ENCODE measurements at places on chromosomes 16 and 17.

GRCh38 chr16:84487358-84487757 lies 17.1 kb downstream of the MEAK7 start:
- no peak for DNase-seq

DNA sequence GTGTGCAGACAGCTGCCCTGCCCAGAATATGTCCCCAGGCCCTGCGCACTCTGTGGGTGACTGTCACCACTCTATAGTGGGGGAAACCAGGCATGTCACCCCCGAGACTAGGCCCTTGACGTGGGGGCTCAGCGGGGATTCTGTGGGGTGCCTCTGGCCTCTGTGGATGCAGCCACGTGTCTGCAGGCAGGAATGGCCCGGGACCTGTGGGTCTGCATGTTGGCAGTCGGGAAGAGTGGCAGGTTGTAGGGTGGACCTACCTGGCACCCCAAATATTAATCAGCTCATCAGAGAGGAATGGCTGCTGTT lies 954 bp downstream of the IL32 start:
- DNase-seq: no peak

DNA sequence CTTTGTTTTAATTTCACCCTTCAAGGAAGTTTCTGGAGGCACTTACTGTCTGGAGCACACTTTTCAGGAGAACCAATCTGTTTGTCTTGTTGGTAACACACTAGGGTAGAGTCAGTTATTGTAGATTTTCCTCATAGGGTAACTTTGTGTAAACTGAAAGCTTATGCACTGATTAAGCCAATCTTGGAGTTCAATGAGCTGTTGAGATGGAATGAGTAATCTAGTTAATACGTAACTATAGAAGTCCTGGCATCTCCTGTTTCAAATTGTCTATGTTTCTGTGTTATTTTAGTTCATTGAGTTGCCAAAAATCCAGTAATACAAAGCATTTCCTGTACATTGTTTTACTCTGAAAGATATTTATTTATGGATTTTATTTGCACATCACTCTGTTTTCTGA lies 111.6 kb upstream of the HAS3 start:
- no peak for DNase-seq

DNA sequence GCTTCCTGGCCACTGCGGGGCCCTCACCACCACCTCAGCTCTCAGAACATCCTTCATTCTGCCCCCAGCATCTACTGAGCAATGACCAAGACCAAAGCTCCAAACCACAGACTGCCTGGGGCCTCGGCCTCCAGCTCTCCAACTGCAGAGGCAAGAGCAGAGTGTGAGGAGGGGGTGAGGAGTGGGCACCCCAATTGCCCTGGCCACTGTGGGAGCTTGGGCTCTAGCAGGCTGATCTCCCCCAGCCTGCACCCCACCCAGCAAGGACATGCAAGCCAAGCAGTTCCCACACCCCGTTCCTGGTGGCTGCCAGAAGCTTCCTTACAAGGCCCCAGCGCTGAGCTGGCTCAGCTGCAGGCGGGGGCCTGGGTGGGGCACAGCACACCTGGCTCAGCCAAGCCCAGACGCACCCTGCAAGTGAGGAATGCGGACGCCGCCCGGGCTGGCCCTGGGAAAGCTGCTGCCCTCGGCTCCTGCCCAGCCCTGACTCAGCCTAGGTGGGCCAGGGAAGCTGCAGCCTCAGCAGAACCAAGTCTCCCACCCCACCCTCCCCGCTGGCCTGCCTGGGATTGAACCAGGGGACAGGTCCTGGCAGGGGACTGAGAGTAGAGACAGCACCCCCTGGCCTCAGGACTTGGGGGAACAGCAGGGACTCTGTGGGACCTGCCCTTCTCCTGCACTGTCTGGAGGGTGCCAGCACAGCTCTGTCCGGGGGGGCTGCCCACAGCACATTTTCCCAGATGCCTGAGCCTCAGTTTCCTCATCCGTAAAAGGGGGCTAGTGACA lies 29.7 kb upstream of the KRT17 start:
- no peak for DNase-seq

DNA sequence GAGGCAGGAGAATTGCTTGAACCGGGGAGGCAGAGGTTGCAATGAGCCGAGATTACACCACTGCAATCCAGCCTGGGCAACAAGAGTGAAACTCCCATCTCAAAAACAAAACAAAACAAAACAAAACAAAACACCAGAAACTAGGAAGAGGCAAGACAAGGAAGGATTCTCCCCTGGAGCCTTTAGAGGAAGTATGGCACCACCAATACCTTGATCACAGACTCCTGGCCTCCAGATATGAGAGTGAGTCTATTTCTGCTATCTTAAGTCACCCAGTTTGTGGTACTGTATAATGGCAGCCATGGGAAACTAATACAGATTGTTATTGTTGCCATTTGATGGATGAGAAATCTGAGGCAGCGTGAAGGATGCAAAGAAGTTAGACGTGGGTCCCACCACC lies 14.6 kb upstream of the CPPED1 start:
- DNase-seq: no peak

- no peak for DNase-seq
Measured at GRCh38 chr16:23229714-23230113, 47.2 kb downstream of the SCNN1G start.

- DNase-seq: peak; percentile 26
Measured at GRCh38 chr16:3171855-3172593, 16.0 kb upstream of the OR1F1 start.

DNA sequence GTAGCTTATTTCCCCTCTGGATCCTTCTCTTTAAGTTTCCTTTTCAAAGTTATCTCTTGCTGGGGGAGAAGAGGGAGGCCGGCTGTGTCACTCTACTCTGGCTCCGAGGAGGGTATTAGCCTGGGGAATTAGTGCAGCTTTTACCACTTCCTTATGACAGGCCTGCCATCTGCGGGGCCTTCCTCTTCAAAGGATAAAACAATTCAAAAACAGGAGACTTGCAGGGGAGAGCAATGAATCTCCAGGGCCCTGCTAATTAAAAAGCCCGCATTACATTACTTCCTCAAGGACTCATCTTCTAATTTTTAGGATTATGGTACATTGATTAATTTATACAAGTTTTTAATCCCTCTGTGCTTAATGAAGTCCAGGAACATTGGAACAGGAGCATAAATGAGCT lies 190.9 kb upstream of the CDH5 start:
- DNase-seq: no peak

DNA sequence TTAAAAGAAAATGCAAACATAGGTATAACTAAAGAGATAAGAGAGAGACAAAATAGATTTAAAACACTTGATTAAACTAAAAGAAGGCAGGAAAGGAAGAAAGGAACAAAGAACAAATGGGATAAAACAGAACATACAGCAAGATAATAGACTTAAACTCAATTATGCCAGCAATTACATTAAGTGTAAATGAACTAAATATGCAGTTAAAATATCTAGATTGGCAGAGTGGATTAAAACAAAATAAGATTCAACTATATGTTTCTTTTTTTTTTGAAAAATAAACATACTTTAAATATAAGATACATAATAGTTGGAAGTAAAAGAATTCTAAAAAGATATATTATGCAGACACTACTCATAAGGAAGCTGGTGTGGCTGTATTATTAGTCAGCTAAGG lies 9.7 kb upstream of the CFAP20 start:
- no peak for DNase-seq

DNA sequence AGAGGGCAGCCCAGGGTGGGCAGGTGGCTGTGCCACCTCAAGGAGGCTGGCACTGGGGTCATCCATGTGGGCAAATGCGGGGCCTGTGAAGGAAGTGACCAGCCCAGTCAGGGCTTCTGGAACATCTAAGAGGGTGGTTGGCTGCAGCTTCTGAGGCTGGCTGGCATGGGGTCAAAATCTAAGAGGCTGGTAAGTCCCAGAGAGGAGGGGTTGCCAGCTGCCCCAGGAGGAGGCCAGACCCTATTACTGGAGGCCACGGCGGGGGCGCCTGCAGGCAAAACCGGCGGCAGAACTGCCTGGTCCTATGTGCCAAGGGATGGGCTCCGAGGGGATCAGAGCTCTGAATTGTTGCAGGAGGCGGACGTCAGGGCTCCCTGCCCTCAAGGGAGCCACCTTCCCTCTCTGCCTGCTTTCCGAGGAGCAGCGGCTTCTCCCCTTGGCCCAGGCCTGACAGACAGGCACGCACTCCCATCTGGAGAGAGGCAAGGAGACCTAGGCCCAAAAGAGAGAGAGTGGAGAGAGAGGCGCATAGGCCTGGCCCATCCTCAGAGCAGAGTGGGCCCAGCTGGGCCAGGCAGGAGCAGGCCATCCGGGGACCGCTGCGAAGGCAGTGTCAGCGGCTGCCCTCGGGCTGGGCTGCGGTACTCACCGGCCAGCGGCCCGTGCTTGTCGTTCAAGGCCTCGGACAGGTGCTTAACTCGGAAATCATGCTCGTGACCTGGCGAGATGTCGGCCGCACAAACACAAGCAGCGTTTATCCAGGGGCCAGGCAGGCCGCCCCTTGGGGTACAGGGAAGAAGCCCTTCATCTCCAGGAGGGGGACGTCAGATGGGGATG lies 10.9 kb downstream of the ZACN start:
- no peak for DNase-seq

DNA sequence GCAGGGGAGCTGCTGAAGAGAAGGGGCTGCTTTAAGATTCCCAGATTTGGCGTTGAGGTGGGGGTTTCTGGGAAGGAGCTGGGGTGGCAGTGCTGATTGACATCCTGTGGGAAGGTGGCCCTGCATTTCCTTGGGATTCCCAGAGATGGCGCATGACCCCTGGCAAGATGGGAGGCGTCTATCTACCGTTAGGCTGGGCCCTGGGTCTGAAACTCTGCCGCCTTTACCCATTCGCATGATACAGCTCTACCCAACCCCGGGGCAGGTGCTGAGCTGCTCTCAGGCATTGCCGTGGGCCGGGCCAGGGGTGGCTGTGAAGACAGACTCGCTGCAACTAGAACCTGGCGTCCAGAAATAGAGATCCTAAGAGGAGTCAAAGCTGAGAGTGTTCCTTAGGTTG lies 9.9 kb upstream of the MVD start:
- no peak for DNase-seq

DNA sequence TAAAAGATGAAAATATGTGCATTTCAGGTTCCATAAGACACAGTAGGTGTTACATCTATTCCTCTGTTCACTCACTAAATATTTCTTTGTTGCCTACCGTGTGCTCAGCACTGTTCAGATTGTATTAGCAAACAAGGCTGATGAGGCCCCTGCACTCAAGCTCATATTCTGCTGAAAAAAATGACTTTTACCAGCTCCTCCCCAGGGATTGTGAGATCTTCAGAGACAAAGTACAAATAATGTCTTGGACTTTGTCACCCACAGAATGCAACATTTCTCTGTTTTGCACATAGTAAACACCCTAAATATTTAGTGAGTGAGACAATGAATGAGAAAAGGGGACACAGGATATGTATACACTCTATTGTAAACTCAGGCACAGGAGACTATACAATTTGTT lies 21.9 kb upstream of the MYOCD start:
- no peak for DNase-seq

- no peak for DNase-seq
Measured at GRCh38 chr16:81669473-81670350, 109.4 kb upstream of the PLCG2 start.

- peak; percentile 41 for DNase-seq
Measured at GRCh38 chr17:39235555-39236449, 10.1 kb upstream of the STAC2 start.

GRCh38 chr16:50861970-50862411 lies 120.1 kb downstream of the CYLD start:
- no peak for DNase-seq

GRCh38 chr16:73053364-73054124 lies 5.6 kb upstream of the ZFHX3 start:
- no peak for DNase-seq

GRCh38 chr17:2459917-2460271 lies 51.8 kb downstream of the METTL16 start:
- no peak for DNase-seq

DNA sequence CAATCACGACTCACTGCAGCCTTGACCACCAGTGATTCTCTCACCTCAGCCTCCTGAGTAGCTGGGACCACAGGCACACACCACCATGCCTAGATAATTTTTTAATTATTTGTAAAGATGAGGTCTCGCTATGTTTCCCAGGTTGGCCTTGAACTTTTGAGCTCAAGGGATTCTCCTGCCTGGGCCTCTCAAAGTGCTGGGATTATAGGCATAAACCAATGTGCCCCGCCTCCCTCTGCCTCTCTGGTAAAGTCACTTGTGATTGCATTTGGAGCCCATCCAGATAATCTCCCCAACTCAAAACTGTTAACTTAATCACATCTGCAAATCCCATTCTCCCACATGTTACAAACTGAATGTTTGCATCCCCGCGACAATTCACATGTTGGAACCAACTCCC lies 11.8 kb upstream of the PECAM1 start:
- no peak for DNase-seq

Data from activated CD4-positive, alpha-beta T cell treated with anti-CD3 and anti-CD28 coated beads, Interleukin-2, amount 50 U/mL, for 1 hour (primary cell).